ENCODE measurements at places on chromosomes 12 and 14.

- DNase-seq: no peak
Measured at GRCh38 chr12:96368233-96368632, 32.0 kb downstream of the CDK17 start.

DNA sequence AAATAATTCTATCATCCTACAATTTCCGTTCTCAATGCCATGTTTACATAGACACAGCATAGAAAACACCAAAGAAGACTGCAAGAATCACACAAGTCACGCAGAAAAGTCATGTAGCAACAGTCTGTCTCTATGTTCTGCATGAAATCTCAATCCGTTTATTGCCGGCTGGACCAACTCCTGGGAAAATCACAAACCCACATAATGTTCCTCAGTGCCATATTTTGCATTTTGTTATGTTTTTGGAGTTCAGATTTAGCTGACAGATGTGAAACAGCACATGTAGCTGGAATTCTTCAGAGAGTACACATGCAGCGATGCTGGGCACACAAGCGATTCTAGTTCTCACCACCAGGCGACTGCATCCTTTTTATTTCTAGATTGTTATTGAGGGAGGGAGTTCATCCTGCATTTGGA lies 193.1 kb downstream of the APAF1 start:
- no peak for DNase-seq

GRCh38 chr12:110684312-110684836 lies 4.5 kb downstream of the HVCN1 start:
- DNase-seq: no peak

GRCh38 chr14:103931422-103931821 lies 3.2 kb downstream of the TDRD9 start:
- DNase-seq: no peak

GRCh38 chr12:54138219-54138618 lies 50.6 kb downstream of the SMUG1 start:
- no peak for DNase-seq

GRCh38 chr14:64147126-64147790 lies 146.9 kb downstream of the ESR2 start:
- DNase-seq: no peak

GRCh38 chr14:51539571-51540037 lies 112.1 kb upstream of the FRMD6 start:
- DNase-seq: no peak

DNA sequence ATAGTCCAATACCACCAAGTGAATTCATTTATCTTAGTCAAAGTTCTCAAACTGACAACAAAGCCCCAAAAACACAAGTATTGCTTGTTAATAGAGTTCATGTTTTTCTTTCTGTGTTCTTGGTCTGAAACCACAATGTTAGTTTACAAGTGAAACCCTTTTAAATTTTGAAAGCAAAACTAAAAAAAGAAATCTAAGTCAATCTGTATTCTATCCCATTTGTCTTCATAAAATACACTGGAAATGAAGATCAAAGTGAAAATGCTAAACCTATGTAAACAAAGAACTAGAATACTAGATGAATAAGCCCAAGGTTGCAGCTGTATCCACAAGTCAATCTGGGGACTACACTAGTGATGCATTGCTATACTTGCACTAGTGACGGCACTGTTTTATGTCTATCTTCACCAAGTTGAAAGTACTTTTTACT lies 10.4 kb downstream of the MAP4K5 start:
- no peak for DNase-seq

GRCh38 chr14:94805680-94806288 lies 35.9 kb upstream of the GSC start:
- no peak for DNase-seq

- no peak for DNase-seq
Measured at GRCh38 chr14:24630872-24631477, 3.0 kb downstream of the GZMB start.

DNA sequence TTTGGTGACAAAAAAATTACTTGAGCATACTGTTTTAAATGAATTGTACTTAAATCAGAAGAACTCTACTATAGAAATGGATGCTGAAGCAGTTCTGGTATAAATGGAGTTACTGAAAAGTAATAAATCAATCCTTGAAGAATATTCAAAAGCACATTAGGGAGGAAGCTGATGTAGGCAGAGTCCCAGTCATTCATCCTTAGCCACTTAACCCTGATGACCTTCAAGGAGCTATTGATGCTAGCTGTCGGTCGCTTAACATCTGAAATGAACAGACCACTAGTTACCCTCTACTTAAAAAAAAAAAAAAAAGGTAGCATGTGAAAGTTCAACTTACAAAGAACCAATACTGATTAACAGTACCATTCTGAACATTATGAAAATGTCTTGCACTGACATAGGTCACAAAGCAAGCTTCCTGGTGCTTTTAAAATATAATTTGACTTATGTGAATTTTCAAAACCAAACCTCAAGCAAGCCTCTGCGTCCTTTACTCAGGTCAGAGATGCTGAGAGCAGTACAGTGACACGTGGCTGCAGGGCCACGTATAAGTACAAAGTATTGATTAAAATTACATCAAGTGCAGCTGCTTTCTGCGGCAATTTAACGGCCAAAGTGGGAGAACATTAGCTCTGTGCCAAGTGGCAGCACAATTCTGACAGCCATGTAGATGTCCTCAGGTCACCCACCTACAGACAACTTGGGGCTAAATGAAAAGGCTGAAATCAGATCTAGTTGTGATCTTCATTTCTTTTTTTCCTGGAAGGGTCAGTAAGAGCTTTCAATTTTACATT lies 18.1 kb downstream of the PPM1H start:
- DNase-seq: no peak

DNA sequence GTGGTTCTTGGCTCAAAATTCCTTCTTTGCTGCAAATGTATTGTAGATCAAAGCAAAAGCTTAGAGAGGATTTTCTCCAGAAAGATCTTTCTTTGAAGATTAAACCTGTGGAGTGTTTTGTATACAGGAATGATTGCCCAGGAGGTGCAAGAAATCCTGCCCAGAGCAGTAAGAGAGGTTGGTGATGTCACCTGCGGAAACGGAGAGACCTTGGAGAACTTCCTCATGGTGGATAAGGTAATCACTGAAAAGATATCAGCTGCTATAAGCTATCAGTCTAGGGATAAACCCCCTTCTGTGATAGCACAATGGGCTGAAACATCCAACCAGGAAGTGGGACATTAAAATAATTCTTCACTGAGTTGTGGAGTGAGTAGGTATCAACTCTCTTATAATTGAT lies 85.7 kb downstream of the MYRFL start:
- no peak for DNase-seq

DNA sequence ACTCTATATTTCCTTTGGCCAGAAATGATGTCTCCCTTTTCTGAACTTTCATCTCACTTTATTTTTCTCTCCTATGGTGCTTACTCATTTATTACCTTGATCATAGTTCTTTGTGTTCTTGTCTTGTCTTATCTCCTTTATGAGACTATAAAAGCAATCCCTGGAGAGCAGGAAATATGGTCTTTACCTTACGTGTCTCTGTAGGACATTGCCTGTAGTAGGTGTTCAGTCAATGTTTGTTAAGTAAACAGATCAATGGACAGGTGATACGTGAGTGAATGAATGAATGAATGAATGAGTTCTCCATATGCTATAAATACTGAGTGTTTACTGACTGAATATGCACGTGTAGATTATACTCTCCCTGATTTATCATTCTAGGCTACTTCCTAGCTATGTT lies 193.7 kb upstream of the HMGA2 start:
- DNase-seq: no peak

DNA sequence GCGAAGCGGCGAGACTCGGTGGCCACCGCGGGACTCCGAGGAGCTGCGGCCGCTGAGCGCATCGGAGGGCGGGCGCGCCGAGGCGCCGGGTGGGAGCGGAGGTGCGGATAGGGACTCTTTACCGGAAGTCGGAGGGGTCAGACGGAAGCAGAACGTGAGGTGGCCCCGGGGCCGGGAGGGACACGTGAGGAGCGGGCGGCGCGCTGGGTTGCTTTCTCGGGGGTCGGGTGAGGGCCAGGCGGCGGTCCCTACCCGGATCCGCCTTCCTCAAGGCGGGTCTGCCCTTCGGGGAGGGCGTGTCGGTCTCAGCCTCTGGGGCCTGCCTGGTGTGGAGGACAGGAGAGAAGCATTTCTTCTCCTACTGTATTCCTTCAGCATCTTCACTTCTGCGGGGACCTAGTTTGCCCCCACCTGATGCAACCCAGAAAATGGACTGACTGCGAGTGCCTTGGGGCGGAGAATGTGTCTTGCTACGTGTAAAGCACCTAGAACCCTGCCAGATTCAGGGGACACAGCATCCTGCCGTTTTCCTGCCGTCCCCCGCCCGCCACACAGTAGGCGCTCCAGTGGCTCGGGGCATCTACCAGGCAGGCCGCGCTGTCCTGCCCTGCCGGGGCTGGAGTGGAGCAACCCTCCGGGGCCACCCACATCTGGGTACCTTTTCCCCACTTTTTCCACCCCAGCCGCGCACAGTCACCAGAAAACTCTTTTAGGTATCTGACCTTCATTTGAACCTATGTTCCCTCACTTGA lies 514 bp upstream of the ATXN2 start:
- peak; percentile 87 for DNase-seq

- peak; percentile 10 for DNase-seq
Measured at GRCh38 chr14:67666750-67667449, 7.5 kb downstream of the VTI1B start.

GRCh38 chr14:101365329-101366158 lies 195.8 kb upstream of the DIO3 start:
- no peak for DNase-seq

DNA sequence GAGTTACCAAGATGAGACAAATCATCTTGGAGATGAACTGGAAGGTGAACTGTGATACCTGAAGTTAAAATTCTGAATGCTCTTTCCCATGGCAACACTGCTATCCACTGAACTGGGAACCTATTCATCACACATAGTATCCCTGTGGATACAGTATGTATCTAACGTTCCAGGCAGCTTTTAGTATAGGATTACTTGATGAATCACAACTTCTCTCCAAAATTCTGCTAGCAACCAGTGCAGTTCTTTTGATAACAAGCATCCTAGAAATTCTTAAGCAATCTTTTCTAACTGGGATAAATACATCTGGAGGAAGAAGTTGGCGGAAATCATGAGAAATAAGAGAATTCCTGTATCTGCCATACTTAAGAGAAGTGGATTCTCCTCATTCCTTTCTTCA lies 66.4 kb downstream of the PAWR start:
- no peak for DNase-seq

GRCh38 chr14:103402695-103403094 lies 17.5 kb downstream of the MARK3 start:
- no peak for DNase-seq

DNA sequence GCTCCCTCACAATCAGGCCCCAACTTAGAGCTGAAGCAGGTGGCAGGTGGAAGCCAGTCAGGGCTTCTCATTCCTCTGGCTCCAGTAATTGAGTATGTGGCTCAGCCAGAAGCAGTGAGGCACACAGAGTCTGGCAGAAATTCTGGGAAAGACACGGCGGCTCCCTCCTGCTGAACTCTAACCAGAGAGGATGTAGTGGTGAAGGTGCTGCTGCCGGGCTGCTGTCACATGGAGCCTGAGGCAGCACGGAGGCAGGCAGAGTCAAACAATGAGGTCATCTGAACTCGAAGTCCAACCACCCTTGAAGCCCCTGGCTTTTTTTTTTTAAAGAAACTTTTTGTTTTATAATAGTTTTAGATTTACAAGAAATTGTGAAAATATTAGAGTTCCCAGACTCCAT lies 33.4 kb upstream of the SMOC1 start:
- DNase-seq: no peak

GRCh38 chr12:112928978-112929377 lies 9.3 kb upstream of the OAS3 start:
- DNase-seq: no peak

DNA sequence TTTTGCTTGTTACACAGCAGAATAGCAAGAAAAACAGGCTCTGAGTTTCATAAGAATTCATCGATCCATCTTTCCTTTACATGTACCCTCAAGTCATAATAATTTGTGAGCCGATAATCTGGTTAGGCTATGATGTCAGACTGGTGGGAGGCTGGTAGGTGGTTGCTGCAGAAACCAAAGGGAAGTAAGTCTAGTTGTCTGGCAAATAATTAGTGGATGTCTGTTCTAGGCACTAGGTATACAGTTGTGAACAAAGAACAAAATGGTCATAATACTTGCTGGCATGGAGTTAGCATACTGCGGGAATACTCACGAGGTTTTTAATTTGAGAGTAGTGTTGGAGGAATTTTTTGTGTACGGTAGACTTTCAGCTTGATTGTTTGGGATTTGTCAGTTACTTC lies 8.8 kb downstream of the SUSD6 start:
- no peak for DNase-seq

DNA sequence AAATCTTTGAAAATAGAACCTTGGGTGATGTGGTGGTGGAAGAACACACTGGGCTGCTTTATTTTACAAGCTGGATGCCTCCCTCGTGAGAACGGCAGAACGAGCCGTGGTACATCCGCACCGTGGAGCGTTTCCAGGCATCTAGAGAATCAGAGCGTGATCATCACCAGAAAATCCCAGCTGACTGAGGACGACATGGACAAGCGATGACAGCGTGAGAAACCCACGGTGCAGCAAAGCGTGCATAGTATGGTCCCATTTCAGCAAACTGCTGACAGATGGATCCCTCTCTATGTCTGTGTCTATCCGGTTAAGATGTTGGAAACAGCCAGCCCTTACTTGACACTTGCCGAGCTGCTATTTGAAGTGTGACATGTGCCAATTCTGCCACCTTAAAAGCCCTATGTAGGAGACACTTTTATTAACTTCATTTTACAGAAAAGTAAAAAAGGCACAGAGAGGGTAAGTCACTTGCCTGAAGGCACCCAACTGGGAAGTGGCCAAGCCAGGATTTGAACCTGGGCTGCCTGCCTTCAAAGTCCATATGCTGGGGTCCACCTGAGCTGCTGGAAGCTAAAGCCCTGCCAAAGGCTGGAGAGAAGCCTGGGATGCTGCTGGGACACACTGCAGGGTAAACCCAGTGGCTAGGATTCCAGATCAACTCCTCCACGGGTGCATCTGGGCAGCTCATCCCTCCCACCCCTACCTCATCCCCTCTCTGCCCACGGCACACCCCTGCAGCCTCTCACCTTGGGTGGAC lies 14.9 kb downstream of the SCARB1 start:
- DNase-seq: no peak

- DNase-seq: no peak
Measured at GRCh38 chr12:124727264-124727800, 136.3 kb downstream of the SCARB1 start.

DNA sequence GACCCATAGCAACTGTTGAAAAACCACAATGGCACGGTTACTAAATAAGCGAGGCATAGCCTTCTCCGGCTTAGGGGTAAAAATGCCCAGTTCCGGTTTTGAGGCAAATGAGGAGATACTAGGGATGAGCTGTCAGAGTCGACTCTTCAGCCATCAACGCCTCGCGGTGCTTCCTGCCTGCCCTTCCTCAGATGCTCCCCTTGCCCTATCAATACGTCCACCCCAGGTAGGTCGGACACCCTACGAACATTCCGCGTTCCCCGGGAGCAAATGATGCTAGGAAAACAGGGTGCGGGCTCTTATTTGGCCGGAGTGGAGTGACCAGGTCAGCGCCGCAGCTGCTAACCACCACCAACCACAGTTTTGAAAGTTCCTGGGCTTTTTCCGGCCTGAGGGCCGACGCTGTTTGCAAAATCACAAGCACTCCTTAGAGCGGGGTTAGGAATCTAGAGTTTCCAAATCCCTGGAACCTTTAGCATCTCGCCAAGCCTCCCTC lies 1.2 kb downstream of the SRSF9 start:
- no peak for DNase-seq

- no peak for DNase-seq
Measured at GRCh38 chr14:54312166-54312801, 84.5 kb upstream of the CDKN3 start.

Data from NCI-H1436 (cell line).